ENCODE measurements at places on chromosomes 4 and X.

GRCh38 chr4:163768014-163768413, 273.5 kb downstream of the TMA16 start:
- no peak for DNase-seq

DNA sequence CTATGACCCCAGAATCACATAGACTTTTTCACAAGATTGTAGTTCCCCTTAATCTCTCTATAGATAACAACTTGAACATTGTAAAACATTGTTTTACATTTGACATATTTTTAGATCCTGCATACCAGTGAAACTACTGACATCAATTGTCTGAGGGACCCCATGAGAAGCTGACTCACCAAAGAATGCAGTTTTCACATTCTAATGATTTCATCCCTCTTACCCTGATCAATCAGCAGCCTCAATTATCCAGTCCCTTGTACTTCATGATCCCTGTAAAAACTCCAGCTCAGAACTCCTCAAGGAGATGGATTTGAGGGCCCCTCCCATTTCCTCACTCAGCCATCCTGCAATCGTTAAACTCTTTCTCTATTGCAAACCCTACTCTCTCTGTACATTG, 411.0 kb upstream of the NDST3 start:
- no peak for DNase-seq

DNA sequence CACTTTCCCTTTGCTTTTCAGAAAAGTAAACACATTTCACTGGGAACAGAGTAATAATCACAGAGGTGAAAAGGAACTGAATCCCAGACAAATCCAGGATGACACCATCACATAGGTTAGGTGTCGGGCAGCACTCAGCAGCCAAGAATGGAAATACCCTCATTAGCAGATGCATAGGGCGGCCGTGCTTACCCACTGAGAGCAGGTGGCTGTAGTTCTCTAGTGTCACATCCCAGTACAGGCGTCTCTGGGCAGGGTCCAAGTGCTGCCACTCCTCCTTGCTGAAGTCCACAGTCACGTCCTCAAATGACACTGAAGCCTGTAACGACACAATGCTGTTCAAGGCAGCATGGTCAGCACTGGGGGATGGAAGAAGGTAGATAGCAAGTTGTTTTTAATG, 26.9 kb downstream of the ZNF41 start:
- DNase-seq = no peak

DNA sequence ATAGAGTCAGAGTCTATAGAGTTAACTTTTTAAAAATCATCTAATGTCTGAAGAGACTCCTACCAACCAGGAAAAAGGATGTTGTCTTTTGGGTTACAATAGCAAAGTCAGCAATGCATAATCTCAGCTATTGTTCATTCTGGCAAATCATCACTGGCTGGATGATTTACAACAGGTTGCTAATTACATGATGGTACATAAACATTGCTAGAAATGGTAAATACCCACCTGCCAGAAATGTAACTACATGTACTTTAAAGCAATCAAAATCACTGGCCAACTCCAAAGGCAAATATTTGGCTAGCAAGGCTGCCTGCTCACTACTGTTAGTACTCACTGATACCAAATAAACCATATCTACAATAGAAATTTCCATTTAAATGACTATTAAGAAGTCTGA, 91.1 kb downstream of the PPP3CA start:
- no peak for DNase-seq

DNA sequence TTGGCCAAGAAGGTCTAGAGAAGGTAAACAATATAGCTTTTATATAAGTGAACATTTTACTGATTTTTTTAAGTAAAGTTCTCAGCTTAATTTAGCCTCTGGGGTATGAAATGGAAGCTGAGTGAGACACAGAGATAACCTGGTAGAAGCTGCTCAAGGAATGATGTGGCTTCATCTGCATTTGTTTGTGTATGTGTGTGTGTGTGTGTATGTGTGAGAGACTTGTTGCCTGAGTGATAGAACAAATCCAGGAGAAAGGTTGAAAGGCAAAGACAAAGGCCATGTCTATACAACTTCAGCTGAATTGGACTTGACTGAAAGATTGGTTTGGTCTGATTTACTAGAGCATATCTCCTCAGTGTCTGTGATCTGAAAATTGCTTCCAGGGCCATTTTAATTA, 63.6 kb downstream of the PCDH7 start:
- no peak for DNase-seq

GRCh38 chrX:10048707-10049106, 81.5 kb downstream of the CLDN34 start:
- no peak for DNase-seq

DNA sequence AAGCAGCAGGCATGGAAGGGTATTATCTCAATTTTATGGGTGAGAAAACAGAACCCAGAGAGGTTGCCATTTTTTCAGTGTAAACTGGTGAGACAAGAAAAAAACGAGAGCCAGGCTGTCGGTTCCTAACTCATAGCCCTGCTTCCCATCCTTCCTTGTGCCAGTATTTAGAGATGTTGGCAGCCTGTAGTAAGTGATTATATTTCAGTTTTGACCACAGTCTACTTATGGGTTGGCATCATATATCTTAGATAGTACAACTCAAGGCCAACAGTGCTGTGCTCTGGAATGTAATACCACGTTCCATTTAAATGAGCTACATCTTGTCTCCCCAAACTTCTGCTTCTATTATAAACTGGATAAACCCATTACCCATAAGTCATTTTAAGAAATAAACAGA, 40.8 kb downstream of the XK start:
- no peak for DNase-seq

DNA sequence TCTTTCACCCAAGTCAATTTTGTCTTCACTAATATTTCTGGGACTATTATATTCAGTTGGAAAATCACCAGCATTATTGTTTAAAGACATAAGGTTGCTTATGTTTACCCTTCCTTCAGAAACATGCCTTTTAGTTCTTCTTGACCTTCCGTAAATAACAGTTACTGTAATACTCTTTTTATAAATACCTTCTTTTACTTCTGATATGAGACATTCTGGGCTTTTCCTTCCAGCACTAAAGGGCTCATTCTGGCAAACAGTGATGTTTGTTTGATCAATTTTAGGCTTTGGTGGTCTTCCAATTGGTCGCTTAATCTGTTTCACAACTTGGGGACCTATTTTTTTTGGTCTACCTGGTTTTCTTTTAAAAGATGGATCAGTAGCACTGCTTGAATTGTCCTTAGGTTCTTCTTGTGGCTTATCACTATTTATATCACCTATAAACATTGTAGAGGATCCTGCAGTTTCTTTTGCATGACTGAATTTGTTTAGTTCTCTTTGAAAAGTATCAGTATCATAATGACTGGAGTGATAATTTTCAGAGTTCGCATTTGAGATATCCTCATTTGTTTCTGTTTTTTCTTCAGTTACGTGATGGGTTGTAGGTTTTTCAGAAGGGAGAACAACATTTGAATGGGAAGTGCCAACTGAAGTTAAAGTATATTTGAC, 64.8 kb downstream of the NCAPG start:
- no peak for DNase-seq

GRCh38 chrX:15849555-15849954, 5.1 kb downstream of the AP1S2 start:
- DNase-seq = no peak

DNA sequence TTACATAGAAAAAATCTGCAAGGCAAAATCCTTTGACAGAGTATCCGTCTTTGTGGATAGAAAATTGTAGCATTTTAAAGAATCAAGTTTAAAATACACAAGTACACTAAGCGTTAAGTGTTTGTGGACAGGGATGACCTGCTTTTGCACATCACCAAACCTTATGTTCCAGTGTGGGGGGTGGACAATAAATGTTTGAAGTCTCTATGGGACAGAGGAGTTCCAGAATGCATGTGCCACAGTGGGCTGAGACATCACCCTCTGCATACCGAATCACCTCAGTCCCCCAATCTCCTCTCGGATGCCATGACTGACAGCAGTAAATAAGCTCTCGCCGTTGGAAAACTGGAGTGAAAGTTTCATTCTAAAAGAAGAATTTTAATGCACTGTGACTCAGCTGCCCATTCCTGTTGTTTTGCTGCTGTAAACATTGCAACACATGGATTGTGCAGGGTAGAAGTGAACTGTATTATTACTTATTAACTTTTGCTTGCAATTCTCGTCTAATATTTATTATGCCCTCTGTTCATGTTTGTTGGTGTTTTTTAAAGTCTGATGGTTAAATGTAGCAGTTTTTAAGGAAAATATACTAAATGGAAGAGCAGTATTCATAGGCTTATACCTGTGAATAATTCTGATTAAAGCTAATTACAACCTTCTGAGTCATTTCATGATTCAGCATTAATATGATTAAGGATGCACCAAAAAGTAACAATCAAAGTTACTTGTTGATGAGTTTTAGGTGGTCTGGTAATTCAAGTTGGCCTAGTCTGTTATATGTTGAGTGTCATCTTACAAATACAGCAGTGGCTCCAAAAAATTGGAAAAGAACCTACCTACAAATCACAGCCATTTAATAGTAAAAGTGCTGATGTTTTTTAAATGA, 24.0 kb downstream of the CDKN2AIP start:
- no peak for DNase-seq

DNA sequence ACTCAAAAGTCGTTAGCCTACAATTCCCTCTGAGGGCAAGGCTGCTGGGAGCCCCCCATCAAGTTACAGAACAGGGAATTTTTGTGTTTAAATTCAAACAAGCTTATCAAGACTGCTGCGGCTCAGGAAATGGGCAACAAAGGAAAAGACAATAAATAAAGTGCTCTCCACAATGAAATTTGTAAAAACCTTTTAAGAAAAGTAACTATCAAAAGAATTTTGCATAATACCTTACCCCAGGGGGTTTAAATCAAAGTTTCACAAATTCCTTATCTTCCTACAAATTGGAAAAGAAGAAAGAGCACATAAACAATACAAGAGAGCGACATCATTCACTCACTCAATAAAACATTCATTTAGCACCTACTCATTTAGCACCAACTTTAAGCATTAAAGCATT, 97.9 kb upstream of the CCDC160 start:
- no peak for DNase-seq

GRCh38 chrX:85223359-85223758, 20.2 kb downstream of the SATL1 start:
- DNase-seq = no peak

DNA sequence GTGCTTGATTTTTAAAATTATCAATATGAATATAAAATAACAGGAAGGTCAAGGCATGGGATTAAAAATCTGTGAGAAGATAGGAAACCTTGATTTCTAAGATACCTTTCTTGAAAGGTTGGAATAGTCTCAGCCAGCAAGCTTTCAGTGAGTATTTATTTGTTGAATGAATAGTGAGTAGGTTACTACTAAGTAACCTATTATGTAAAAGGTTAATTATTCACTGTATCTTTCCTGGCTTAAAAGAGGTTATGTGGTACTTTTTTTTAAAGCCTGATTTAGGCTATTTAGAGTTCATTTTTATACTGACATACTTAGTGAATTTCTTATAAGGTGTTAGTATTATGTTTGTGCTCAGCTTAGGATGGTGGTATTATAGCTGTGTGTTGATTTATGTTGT, 123.5 kb downstream of the PTPN13 start:
- no peak for DNase-seq

DNA sequence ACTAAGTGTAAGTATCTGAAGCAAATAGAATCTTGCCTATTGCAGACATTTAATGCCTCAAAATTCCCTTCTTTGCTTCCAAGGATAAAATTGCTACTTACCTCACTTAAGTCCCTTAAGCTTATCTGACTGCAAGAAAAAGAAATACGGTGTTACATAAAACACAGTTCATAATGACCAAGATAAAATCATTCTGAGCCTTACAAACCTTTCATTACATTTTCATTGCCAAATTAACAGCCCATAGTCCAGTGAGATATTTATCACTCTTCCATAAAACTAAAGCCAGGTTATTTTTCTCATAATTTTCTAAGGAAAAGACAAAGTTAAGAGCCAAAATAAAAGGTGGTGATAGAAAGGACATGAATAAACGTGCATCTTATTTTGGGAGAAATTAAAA, 74.9 kb upstream of the ZNF518B start:
- DNase-seq = no peak

DNA sequence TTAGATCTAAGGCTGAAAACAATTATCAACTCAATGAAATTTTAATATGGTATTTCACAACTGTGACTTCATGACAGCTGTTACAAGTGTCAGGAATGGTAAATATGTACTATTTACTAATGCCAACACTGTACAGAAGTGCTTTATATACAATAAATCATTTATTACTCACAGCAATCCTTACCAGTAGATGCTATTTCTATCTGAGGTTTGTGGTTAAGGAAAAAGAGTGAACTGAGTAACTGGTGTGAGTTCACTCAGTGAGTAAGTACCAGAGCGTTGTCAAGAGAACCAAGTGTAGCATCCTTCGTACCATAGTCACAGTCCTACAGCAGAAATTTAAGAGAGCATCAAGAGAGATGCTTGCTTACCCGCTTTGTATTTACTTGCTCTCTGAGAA, 23.3 kb downstream of the MTHFD2L start:
- DNase-seq = no peak
